ENCODE measurements at places on chromosomes 3 and 15. TPM values are rescaled to one million over a fixed set of nuclear protein-coding genes. Genes with fewer than 3 reads are reported as not detected.

The SLC2A2 gene
- 10.5 TPM for polyA plus RNA-seq

The GOLGA8J gene
- 1.0 TPM for polyA plus RNA-seq

The REC114 gene
- polyA plus RNA-seq, result not detected

The PRR23B gene
- polyA plus RNA-seq, result not detected

GRCh38 chr3:42505128-42505848, 2.8 kb downstream of the VIPR1 start:
- DNase-seq, result no peak

- no peak for DNase-seq
Observed at GRCh38 chr3:133871368-133872090, 24.2 kb downstream of the RAB6B start.

DNA sequence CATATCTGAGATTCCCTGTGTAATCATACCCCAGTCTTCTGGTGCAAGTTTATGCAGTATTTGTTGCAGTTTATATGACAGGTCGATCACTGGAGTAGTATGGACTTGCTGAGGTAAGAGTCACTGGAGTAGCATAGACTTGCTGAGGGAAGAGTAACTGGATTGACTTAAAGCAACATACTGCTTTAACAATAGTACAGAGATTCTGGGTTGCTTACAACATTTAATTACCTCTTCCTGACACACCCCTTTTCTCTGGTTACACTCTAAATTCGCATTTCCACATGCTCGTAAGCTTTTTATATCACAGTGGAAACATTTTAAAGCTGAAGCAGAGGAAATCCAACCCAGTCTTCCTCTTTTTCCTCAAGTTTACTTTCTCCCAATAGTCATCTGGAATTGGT, 11.8 kb downstream of the AAGAB start:
- DNase-seq, result no peak

DNA sequence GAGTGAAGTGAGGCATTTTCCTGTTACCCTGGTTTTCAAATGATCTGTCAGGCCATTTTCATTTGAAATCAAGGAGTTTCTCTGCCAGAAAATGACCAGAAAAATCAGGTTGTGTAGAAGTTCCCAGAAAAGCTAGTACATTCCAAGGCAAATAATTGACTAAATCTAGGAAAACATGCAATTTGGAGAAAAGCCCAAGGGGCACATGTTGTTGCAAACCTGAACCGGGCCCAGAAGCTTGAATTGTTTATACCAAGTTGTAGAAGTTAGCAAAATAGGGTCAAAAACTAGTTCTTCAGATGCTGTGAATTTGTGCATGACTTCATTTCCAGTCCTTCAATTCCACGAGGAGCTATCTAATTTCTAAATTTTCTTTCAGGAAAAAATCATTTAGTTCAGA, 31.0 kb downstream of the TRIM42 start:
- no peak for DNase-seq

DNA sequence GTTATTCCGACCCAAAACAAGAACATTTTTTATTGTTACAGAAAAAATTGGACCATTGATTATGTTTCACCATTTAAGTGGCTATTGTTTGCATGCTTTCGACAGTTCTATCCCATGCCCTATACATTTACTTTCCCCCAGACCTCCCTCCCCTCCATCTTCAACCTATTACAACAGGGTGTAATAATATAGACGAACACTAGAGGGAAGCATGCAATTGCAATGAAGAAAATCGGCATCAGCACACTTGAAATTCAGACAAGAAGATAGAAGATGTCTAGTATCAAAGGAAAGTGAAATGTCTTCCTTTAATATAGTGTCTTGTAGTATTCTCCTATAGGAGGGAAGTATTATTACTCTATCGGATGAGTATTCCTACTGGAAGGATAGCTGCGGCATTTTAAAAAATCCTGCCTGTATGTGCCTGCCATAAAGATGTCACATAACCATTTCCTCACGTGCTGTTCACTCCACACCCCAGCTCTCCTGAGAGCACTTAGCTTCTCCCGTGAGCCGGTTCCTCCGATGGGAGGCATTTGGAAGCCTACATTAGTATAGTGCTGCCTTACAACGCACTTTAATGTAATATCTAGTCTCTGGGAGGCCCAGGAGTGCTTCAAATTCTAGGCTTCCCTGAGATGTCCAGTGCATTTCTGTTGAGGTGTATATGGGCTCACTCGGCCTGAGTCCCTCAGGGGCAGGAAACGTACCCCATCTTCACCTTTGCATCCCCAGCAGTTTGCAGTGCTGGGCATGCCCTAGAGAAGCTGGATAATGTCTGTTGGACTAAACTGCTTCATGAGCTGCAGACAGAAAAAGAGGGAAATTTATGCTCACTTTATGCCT, 17.8 kb upstream of the ERICH6 start:
- DNase-seq, result peak; percentile 63

DNA sequence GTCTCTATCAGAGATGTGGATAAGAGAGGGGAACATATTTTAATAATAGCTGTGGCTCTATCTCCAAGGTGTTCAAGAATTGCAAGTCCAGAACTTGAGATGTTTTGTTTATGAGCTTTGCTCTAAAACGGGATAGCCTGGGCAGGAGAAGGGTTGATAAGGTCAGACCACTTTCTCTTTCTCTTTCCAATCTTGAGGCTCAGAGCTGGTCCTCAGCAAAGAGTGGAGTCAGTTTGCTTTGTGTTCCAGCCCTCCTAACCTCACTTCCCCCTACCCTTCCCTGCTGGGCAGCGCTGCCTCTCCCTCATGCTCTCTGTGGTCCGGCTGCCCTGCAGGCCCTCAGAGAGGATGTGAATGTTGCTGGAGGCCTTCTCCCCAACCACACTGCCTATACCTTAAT, 13.8 kb downstream of the KLHL6 start:
- DNase-seq, result no peak

DNA sequence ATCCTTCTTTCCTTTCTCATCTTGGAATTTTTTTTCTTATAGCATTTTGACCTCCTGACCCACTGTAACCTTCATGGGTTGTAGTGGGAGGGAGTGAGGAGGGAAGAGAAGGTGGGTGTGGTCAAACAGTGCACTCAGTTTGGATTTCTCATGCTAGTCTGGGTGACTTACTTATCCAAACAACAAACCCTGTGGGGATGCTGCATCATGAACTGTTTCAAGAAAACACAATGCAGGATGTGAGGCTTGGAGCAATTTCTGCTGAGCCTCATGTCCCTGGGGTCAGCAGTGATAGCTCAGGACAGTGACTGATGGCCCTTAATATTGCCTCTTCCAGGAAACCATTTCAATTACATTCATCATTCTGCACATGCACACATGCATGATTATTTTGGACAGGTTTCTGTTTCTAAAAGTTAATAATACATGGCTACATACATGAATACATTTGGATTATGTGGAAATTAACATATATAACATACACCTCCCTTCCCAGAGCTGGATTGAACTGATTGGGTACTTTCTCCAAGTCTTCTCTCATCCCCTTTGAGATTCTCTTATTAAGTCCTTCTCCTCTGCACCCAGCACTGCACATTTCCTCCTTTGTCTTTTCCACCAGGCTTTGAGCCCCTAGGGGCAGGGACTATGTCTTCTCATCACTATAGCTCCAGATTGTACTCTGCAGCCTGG, 61.2 kb downstream of the ADAMTSL3 start:
- DNase-seq, result no peak

DNA sequence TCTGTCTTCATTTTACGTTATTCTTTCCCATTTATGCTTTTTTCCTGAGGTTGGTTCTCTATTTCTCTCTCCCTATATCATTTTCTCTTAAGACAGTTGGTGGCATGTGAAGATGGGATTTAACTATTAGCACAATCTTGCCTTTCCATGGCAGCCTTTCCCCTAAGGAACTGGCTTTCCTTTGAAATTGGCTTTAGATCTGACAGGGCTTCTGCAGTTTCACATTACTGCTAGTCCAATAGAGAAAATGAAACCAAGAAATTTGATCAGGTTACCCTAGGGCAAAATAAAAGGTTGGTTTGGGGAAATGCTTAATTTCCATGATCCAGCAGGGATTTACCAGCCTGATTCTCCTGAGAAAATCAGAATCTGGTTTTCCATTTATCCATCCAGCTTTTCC, 22.7 kb upstream of the CHL1 start:
- DNase-seq, result no peak

DNA sequence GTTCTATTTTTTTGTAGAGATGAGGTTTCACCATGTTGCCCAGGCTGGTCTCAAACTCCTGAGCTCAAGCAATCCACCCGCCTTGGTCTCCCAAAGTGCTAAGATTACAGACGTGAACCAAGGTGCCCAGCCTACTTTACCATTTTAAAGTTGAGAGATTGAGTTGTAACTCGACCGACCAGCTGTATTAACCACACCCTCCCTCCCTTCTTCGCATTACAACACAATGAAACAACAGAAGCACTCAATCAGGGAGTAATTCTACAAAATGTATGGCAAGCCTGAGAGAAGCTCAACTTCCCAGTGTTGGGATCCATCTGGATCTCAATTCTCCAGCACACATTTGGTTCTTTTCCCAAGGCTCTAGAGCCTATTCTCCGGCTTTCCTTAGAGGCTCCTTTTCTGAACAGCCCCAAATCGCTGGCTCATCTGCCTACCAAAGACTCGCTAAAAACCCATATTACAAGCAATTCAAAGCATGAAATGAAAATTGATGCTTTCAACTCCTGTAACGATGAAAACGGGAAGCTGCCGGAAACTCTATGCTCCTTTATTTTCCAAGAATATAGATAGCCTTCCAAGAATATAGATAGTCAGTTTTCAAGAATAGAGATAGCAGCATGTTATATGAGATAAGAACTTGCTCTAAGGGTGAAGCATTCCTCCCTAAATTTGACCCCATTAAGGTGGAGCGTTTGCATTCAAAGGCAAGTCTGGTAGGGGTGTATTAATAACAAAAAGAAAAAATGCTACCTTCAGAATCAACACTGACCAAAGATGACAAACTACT, 450.9 kb downstream of the MAGI1 start:
- no peak for DNase-seq

Measured in right renal cortex interstitium (tissue), 3 donors.